KG1 (cell line): ENCODE measurements at places on chromosomes 16 and 17.

DNA sequence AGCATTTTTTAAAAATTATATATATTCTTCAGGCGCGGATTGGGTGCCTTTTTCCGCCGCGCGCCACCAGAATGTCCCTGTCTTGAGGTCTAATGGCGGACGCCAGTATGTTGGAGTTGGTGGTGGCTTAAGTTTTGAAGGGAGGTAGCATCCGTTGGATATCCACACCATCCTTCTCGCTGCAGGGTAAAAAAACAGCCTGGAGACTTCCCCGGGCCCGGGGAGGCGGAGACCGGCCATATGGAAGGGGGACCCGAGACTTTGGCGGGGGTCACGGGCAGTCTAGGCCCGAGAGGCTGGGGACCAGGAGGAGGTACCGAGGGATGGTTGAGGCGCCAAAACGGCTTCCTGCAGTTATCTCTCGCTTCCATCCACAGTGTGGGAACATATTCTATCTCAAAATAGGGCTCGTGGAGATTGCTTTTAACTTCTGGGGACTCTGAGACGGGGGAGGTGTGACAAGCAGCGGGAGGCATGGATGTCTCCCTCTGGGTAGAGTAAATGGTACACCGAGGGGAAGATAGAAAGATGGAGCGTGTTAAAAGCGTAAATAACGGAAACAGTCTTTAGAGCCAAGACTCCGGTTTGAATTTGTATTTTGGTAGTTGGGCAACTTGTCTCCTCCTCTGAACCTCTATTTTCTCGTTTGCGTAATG lies at the start of gene SF3B3:
TSS of gene SF3B3 (plus strand) at position 74 of the 656 bp plus-strand sequence. CDS start 2,841 bp downstream, outside the sequence.
- peak; percentile 94 for DNase-seq

DNA sequence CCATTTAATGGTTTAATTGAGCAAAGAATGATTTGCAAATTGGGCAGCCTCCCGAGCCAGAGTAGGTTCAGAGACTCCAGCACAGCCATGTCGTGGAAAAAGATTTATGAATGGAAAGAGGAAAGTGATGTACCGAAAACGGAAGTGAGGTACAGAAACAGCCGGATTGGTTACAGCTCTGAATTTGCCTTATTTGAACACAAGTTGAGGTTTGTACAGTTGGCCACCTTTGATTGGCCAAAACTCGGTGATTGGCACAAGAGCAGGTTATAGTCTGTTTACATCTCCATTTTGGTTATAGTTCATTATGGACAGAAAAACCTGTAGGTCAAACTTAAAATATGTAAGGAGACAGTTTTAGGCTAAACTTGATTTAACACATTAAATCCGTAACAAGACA lies 44.5 kb downstream of the TENT4B start:
- DNase-seq: no peak

GRCh38 chr17:27566671-27567562 lies 64.1 kb upstream of the LGALS9 start:
- DNase-seq: no peak

GRCh38 chr17:48457080-48457836 lies 27.2 kb upstream of the SKAP1 start:
- peak; percentile 32 for DNase-seq

GRCh38 chr16:22675745-22676540 lies 138.0 kb upstream of the HS3ST2 start:
- no peak for DNase-seq

DNA sequence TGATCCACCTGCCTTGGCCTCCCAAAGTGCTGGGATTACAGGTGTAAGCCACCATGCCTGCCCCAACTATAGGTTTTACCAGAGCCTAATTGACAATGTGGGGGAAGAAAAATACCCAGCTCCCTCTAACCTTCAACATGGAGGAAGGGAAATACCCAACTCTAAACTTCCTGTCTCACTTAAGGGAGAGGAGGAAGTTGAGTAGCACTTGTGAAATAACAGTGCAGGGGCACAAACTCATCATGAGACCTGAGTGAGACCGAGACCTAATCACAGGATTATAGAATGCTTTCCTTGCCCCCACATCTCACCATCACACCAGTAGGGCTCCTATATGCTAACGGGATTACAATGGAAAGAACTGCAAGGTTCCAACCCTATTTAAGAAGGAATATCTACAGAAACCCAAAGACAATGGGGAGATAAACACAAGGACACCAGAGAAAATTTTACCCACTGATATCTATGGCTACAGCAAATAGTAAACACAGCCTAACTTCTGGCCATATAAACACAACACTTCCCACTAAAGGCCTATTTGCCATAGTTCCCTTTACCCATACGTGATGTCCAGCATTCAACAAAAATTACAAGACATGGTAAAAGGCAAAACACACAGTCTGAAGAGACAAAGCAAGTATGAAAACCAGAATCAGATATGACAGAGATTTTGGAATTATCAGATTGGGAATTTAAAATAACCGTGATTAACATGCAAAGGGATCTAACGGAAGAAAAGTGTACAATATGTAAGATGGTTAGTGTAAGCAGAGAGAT lies 26.9 kb downstream of the OR3A1 start:
- DNase-seq: no peak

DNA sequence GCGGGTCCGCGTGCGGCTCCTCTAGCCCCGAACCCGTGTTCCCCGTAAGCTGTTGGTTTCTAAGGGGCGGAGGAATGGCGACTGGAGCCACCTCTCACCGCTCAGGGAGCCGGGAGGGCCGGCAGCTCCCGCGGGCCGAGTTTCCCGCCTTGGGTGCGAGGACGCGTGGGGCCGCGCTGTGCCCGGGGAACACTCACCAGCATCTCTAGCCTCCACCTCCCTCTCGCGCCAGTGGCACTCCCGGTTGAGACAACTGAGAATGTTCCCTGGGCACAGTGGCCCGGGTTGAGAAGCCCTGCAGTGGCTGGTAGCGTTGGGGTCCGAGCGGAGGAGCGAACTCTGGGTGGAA lies 560 bp downstream of the TELO2 start:
- DNase-seq: no peak

GRCh38 chr16:79185711-79186110 lies 414.8 kb downstream of the MAF start:
- no peak for DNase-seq

DNA sequence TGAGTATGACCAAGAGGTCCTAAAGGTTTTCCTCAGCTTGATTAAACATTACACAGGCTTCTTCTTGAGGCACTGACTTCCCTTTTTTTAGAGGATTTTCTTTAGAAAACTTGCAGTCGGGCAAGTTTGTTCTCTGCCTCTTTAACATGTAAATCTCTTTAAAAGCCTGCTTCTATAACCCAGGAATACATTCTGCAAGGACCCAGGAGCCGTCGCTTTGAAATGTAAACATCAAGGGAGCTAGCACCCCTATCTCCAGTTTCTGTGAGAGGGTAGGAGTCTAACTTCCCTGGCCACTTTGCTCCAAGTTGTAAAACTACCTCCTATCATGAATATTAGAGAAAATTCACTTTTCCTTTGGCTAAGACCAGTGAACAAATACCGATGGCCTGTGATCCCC lies 201.5 kb upstream of the CPHXL start:
- DNase-seq: no peak

- DNase-seq: no peak
Measured at GRCh38 chr16:73107371-73107770, 59.4 kb upstream of the ZFHX3 start.

- no peak for DNase-seq
Measured at GRCh38 chr17:21204935-21205334, 9.0 kb downstream of the TMEM11 start.

GRCh38 chr17:1179818-1180742 lies at the start of gene ABR:
TSS of gene ABR (minus strand) at chr17:1179981. CDS start at chr17:1179727, 254 bp downstream.
- DNase-seq: no peak

DNA sequence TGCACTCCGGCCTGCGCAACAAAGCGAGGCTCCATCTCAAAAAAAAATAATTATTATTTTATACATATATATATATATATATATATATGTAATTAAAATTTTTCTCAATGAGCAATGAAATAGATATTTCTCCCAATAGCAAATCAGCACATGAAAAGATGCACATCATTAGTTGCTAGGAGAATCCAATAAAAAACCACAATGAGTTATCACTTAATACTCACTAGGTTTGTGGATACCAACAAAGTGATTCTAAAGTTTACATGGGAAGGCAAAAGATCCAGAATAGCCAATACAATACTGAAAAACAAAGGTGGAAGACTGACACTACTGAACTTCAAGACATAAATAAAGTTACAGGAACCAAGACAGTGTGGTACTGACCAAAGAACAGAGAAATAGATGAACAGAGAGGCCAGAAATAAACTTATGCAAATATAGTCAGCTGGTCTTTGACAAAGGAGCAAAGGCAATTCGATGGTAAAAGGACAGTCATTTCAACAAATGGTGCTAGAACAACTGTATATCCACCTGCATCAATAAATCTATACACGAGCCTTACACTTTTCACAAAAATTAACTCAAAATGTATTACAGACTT lies 13.6 kb downstream of the SMG6 start:
- DNase-seq: no peak

GRCh38 chr17:72603420-72604242 lies 482.8 kb downstream of the SOX9 start:
- no peak for DNase-seq

GRCh38 chr16:78640886-78641285 lies 541.4 kb downstream of the WWOX start:
- no peak for DNase-seq

DNA sequence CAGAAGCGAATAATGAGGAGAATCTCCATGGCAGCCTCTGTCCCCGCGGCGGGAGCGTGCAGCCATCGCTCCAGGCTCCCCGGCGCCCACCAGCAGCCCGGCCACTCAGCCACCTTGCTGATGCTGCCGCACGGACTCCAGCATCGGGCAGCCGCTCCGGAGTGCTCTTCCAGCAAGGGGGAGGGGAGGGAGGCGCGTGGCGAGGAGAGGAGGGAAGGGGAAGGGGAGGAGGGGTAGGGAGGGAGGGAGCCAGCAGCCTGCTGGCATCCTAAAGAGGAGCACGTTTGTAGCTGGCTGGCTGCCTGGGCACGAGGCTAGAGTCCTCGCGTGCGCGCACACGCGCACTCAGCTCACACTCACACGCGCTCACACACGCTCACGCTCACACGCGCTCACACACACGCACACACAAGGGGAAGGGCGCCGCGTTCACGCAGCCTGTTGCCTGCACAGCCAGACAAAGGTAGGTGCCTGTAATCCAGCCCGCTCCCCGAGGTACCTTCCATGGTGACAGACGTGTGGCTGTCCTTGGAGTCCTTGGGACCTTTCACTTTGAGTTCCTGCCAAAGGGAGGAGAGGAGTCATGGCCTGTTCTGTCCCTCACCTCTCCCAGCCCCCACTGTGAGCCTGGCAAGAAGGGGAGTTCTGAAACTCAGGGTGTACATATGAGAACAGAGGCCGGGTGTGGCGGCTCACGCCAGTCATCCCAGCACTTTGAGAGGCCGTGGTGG lies 82.1 kb downstream of the TIMM22 start:
- DNase-seq: no peak

- no peak for DNase-seq
Measured at GRCh38 chr17:35740997-35741931, 9.8 kb downstream of the RASL10B start.

DNA sequence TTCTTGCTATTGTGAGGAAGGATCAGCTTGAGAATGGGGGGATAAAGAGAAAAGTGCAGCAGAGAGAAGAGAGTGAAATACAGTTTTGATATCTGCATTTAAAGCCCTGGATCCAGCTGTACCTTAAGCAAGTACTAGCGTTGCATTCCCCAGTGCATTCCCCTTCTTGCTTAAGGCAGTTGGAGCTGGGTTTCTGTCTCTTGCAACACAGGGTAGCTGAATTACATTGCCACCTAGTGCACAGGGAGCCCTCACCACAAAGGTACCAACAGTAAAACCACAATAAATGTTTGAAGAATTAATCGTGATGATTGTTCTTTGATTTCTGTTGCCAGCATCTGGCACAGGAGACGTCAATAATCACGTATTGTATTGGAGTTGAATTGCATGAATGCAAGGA lies 588.7 kb downstream of the RBFOX1 start:
- no peak for DNase-seq

DNA sequence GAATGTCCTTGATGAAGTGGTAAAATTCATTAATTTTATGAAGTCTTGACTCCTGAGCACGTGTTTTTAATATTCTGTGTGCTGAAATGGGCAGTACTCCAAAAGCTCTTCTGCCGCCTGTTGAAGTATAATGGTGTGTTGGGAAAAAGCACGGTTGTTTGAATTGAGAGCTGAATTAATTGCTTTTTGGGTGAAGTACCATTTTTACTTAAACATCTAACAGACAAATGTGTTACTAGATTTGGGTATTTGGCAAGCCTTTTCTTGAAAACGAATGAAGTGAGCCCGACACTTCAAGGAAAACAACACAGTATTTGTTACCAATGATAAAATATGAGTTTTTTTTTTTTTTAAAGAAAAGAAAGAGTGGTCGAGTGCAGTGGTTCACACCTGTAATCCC lies 22.5 kb downstream of the WWP2 start:
- no peak for DNase-seq

GRCh38 chr16:11100239-11100750 lies 155.7 kb downstream of the SOCS1 start:
- DNase-seq: no peak

- DNase-seq: no peak
Measured at GRCh38 chr16:74720579-74720978, 19.9 kb upstream of the MLKL start.

GRCh38 chr17:14352136-14352535 lies 51.3 kb downstream of the HS3ST3B1 start:
- no peak for DNase-seq

DNA sequence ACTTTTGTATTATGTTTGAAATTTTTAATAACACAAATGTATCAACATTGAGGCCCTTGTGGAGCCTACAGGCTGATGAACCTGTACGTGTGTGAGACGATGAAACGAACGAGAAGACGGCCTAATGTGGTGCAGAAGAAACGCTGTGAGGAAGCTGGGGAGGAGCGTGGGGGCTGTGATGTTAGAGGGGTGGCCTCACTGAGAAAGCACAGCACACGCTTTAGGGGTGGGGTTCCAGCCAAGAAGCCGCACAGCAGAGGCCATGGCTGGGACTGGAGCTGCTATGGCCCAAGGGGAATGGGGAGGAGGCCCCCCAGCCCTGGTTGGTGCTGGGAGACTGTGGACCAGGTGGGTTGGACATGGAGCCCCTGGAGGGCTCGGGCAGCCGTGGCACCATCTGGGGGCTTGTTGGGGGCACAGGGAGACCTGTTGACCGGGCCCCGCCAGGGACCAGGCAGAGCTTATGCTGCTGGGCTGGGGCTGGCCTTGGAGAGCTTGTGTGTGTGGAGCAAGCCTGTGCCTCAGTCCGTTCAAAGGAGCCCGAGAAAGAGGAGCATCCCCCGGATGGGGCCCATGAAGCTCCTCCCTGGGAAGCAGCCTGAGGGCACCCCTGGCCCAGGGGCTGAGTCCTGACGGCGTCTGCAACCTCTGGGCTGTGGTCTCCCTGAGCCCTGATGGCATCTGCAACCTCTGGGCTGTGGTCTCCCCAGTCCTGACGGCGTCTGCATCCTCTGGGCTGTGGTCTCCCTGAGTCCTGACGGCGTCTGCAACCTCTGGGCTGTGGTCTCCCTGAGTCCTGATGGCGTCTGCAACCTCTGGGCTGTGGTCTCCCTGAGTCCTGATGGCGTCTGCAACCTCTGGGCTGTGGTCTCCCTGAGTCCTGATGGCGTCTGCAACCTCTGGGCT lies 44.7 kb downstream of the METRNL start:
- no peak for DNase-seq

GRCh38 chr17:56994009-56994792 lies 16.3 kb downstream of the SCPEP1 start:
- no peak for DNase-seq
